EH (cell line): ENCODE measurements at places on chromosomes 6 and 20.

DNA sequence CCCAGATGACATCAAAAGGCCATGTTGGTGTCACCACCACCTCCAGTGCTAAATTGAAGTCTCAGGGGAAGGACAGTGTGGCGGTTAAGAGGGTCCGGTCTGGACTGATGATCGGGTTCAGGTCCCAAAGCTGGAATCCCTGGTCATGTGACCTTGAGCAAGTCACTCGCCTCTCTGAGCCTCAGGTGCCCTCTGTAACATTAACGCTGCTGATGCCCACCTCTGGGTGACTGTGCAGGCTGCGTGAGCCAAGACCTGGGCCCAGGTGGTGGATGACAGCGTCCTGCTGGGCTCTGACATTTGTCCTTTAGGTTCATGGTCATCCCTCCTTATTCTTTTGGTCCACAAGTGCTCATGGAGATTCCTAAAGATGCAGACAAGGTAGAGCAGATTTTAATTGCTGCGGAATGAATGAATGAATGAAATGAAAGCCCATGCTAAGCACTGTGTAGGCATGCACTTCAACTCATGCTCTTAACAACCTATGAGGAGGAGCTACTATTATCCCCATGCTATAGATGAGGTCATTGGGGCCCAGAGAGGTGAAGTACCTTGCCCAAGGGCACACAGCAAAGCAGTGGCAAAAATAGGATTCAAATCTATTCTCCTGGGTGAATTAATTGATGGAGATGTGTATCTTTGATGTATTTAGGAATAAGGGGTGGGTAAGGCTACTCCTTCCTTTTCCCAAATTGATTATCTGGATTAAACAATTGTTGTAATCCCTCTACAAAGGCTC is 649 bp upstream of the BPIFB1 start:
- DNase-seq = no peak

DNA sequence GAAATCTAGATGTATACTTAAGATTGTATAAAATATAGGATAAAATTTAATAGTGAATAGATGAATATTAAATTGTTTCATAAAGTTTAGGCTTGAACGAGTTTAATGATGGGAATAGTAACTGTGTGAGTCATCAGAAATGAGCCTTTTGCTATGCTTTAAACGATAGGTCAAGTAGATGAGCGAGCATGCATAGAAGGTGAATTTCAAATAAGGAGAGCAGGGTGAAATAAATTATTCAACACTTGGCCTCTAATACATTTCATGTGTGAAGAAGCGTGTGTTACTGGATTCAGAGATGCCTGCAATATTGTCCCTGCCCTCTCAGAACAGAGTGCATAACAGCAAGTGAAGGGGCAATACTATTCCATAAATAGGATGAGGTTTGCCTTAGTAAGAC is 74.4 kb upstream of the EYA4 start:
- no peak for DNase-seq

DNA sequence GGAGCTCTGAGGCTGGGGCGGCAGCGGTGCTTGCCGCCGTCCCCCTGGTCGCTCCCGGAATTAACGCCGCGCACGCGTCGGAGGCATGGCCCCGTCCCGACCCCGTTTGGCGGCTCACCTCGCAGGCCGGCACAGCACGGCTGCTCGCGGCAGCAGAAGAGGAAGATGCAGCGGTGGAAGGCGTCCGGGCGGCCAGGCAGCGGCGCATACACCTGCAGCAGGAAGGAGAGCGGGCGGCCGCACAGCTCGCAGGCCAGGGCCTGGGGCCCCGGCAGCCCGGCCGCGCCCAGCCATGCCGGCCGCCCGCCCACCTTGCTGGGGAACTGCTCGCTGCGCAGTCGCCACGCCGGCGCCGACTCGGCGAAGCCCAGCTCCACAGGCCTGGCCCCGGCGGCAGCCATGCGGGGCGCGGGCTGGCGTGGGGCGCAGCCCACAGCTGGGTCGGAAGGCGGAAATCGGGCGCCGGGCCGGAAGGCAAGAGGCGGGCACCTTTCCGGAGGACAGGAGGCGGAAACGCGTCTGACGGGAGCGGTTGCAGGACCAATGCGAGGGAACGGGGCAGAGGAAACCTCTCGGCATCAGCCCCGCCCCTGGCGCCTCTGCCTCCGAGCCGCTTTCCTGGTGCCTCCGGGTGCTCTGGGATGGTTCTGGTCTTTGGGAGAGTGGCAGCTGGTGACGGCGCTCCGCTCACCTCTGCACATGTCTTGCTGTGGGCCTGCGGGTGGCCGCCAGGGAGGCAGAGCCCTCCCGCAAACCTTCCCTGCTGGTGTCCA is at the start of gene PDCD2:
PDCD2 (minus strand) TSS at position 457 of the 773 bp plus-strand sequence; CDS start at position 401, 56 bp downstream.
- DNase-seq = peak; percentile 93

GRCh38 chr6:154261688-154262397 is 94.8 kb downstream of the IPCEF1 start:
- no peak for DNase-seq

- no peak for DNase-seq
These were observed 3.1 kb downstream of the C6orf89 start for GRCh38 chr6:36888654-36889481.

- DNase-seq = no peak
These were observed 9.8 kb downstream of the FAM83D start for GRCh38 chr20:38935967-38936407.

- no peak for DNase-seq
These were observed 15.6 kb downstream of the BTN2A1 start for GRCh38 chr6:26473429-26473757.

GRCh38 chr6:106037060-106037459 is 49.1 kb upstream of the PRDM1 start:
- peak; percentile 84 for DNase-seq

GRCh38 chr6:87628424-87628823 is 38.5 kb downstream of the ORC3 start:
- DNase-seq = no peak

DNA sequence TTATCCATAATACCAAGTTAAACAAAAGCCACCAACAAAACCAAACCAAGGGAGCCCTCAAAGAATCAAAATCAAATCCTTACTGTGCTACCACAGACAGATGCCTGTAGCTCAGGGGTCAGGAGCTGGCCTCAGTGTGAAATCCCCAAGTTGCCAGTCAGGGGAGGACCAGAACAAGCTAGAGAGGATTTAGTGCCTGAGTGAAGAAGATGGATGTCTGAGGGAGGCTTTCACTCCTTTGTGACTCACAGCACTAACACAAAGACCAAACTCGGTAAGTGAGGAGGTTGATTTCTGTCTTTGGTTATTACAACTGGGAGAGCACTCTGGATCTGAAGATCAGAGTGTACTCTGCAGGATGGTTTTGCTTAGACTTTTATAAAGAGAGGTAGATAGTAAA is 189.9 kb upstream of the ZNF184 start:
- no peak for DNase-seq

DNA sequence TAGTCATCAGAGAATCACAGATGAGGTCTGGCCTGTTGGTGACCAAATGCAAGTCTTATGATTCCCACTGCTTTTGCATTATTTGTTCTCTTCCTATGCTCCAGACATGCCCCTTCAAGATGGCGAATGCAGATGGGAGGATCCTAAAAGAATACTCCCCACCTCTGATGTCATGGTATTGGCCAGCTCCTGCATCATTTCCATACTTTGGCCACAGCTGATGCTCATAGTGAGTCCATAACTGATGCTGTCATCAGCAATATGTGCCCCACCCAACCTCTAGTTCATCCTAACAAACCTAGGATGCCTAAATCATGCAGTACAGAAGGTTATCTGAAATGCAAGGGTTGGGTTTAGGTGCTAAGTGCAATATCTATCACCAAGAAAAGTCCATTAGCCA is 5.4 kb upstream of the WFDC9 start:
- no peak for DNase-seq

DNA sequence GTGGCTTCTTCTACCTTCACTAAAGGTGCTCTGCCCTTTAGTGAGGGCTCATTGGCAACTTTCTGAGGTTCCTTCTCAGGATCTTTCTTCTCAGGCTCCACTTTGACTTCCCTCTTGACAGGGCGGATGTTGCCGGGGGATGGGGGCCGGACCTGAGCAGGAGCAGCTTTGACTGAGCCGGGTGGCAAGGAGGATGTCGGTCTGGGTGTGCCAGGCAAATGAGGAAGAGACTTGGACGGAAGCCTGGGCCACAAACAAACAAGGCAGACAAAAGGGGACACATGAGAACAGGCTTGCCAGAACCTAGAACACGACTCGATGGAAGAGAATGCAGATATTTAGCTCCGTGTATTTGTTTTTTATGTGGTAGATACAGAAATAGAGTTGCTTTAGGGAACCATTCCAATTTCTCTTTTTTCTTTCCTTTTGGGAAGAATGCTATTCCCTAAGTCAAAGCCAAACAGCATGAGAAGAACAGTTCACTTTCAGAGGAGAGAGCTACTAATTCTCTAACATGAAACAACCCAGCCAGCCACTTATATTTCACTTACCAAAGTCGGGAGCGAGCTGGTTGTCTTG is 76.2 kb upstream of the BCLAF1 start:
- peak; percentile 16 for DNase-seq

DNA sequence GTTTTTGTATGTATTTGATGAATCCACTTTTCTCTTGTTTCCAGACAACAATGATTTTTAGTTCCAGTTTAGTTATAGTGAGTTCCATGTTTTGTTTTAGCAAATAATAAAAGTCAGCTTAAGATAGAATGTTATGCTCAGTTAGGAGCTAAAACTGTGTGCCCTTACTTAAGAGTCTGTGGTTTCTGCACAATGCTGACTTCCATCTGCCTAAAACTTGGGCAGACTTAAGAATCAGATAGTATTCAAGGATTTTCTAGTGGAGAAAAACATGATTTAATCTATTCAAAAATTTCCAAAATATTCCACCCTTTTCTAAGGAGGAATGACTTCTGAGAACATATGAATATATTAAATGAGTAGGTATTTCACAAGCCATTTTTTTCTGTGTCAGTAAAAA is 32.8 kb downstream of the LAMA4 start:
- peak; percentile 54 for DNase-seq
